ENCODE measurements at places on chromosomes 2 and 18. TPM values are rescaled to one million over a fixed set of nuclear protein-coding genes. Genes with fewer than 3 reads are reported as not detected.

SDC1 gene
- 1.4 TPM for total RNA-seq

RESP18 gene
- not detected for total RNA-seq

MAP3K19 gene
- total RNA-seq = not detected

LNPK gene
- total RNA-seq = 4.7 TPM

IL1R1 gene
- total RNA-seq = 8.9 TPM

FOXD4L1 gene
- total RNA-seq = not detected

UGT1A10 gene
- not detected for total RNA-seq

IL36RN gene
- not detected for total RNA-seq

LIMS4 gene
- 6.3 TPM for total RNA-seq

XDH gene
- total RNA-seq = not detected

ABCB6 gene
- 15.6 TPM for total RNA-seq

PLA2R1 gene
- total RNA-seq = 6.4 TPM

CCDC138 gene
- total RNA-seq = 6.0 TPM

NPAS2 gene
- 21.7 TPM for total RNA-seq

CXCR1 gene
- total RNA-seq = not detected

TXNDC2 gene
- not detected for total RNA-seq

CDK15 gene
- not detected for total RNA-seq

Measured in mammary microvascular endothelial cell (primary cell).